8988T (cell line): ENCODE measurements at places on chromosomes 1 and 21.
A peak's percentile ranks its signal among the peaks of the same experiment; 100 is the strongest.

DNA sequence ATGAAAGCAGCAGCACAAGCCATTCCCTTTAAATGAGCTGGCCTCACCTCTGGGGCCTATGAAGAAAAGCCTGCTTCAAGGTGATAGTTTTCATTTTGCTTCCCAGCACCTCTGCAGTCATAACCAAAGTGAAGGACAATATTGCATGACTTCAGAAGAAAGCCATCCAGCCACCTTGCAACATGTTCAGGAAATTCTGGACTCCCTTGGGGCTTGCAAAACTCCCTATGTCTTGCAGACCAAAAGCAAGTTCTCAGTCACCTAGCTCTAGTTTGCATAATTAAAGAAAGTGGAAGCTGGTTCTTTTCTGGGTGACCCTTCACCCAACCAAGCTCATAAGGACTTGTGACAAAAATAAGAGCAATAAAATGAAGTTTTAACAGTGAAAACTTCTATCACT lies 87.6 kb downstream of the GFI1 start:
- no peak for DNase-seq

DNA sequence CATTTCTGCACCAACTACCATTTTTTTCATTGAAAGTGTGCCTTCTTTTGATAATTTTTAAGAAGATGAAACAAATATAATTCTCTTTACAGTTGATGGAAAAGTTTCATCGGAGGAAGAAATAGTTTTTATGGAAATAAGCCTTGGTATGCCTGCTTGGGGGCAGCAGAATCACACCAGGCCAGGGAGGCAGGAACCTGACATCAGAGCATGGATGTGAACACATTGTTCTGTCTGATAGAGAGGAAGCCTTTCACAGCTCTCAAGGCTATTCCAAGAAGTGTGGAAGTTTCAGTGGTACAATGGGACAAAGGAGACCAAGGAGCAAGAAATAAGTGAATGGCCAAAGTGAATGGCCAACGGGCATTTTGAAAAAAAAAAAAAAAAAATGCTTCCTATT lies 162.2 kb upstream of the KCNK2 start:
- no peak for DNase-seq

DNA sequence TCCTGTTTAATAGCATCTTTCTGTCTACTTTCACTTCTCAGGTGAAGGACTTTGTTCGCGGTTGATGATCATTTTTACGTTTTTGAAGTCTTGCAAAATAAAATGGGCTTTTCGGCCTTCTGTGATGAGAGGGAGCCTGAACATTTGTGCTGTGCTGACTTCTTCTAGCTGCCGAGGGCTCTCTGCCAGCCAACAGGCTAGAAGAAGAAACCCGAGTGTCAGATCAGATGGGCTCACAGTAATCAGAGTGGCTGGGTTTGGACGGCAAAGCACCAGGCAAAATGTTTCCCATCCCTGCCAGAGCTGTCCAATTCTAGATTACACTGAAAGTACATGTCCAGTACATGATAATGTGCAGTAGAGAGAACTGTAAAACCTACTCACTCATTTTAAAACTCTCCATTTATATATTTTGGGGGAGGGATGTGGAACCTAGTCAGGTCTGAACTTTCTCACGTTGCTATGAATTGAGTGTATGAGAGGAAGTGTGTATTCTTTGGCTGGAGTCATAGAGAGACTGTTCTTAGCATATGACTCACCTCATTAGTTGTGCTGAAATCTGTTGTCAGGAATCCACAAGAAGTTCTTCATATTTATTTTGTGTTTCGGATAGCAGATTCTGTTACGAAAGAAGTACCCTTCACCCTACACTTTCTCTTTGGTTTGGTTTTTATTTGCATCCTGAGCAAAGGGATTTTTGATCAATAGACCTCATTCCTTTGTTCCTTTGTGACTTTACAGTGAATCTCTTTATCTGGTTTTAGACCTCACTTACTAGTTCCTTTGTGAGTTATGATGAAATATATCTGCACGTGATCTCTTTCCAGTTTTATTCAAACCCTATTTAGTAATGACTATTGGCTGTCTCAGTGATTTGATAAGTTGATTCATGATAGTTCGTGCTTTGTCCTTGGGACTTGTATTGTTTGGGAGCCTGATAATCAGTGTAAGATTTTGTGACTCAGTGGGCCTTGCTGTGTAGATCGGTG lies 4.8 kb downstream of the ATP1A1 start:
- no peak for DNase-seq

- DNase-seq, result no peak
Observed at GRCh38 chr1:240111558-240111957, 19.9 kb downstream of the FMN2 start.

DNA sequence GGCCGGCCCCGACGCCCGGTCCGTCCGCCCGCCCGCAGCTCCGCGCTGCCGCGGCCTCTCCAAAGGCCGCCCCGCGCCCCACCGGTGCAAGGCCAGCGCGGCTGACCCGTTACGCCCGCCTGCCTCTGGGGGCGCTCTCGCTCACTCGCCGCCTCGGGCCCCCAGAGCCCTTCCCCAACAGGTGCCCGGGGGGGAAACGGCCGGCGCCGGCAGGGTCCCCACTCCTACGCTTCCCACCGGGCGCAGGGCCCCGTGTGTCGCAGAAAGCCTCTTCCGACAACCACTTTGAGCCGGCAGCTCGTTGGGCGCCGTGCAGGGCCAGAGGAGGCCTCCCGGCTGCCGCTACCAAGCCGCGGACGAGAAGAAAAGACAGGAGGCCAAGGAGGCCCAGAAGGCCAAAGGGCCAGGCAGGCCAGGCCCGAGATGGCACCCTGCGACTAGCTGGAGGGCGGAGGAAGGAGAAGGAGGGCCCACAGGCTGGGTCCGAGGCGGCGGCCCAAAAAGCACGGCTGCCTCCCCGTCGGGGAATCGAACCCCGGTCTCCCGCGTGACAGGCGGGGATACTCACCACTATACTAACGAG lies 64.9 kb upstream of the FCGR2A start:
- DNase-seq, result peak; percentile 93

DNA sequence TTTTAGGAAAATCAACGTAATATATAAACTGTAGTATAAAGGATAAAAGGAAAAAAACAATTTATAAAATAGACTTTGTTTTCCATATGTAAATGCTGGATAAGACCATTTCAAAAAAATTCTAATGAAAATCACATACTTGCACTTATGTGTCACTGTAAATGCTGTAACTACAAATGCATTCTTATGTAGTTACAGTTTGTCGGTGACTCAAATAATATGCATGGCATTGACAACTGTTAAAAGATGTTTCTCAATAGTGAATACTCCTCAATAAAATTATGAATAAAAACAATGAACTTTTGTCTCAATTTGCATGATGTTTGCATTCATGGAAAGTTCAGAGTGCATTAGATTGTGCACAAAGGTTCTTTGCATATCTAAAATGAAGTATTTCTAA lies 614.0 kb upstream of the CHRM3 start:
- DNase-seq, result no peak
